Choroid plexus epithelial cell (primary cell): ENCODE measurements at places on chromosomes 5 and 9.
A peak's percentile ranks its signal among the peaks of the same experiment; 100 is the strongest.

- DNase-seq: no peak
These were observed 644.1 kb upstream of the KLF4 start for GRCh38 chr9:108133680-108134079.

DNA sequence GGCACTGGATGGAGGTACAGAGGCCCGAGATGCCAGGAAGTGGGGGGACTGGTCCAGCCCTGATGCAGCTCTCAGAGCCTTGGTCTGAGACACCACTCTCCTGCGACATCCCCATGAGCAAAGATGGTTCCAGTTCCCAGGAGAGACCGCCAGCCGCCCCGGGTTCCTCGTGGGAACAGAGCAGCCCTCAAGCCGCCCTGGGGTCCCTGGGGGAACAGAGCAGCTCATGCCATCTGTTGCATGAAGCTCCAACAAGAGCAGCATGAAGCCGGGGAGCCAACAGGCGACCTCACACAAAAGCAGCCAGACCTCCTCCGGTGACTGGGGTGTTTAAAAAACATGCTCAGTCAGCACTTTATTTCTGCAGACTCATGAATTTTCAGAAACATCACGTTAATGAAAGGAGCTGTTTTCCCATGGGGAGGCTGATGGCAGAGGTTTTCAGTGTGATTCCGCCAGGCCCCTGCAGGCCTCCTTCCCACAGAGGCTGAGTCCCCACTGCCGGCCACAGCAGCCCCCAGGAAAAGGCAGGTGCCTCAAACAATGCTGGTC lies 6.2 kb downstream of the SLC6A18 start:
- no peak for DNase-seq

DNA sequence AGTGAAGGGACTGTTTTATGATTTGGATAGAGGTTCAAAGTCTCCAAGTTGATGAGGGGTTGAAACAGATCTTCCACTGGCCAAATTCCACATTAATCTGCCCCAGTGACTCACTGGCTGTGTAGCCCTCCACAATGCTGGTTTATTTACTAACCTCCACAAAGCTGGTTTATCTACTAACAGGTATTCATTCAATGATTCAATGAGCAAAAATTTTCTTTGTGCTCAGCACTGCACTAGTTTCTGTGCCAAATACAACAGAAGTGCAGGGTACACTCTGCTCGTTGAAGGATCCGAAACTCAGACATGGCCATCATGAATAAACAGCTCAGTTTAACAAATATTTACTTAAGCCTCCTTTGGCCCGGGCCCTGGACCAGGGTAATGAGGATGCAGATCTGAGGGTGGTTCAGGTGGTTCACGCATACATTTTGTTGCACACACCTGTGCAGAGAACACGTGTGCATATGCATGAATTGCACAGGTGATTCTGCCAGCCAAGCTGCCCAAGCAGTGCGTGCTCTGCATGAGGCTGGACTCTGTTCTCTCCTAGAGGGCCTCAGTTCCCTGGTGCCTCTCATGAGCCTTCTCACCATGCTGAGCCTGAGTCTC lies 71.0 kb downstream of the SH3PXD2B start:
- peak; percentile 51 for DNase-seq

DNA sequence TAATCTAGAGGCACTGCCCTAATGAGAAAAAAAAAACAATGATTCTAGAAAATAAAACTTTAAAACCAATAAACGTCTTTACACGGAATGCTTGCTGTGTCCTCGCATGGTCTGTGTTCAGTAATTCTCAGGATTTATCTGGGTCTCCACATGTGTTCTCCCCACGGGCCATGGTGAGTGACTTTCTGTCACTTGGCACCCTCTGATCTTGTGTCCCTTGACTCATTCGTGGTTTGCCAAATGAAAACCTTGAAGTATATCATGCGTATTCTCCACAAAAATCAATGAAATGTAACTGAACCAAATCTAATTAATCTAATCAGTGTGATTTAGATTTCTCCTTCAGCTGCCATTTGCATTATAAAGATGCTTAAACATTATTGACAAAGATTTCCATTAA lies 48.0 kb downstream of the UBE2QL1 start:
- no peak for DNase-seq

DNA sequence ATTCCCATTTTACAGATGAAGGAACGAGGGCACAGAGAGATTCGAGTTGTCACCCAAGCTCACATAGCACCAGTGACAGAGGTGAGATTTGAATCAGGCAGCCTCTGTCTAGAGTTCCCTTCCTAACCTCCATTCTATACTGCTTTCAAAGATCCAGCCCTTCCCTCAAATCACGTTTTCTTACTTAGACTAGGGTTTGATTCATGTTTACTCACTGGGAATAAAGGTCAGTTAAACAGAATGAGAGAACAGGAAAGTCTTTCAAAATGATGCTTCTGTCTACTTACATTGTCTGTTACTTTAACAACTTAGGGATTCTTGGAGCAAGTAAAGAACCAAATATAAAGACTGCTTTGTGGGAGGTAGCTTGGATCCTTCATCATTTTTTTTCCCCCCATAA lies 40.0 kb downstream of the ZFAND5 start:
- DNase-seq: no peak

- peak; percentile 96 for DNase-seq
These were observed 20.6 kb downstream of the TCOF1 start for GRCh38 chr5:150377964-150378694.

- peak; percentile 43 for DNase-seq
These were observed 960 bp downstream of the CANX start for GRCh38 chr5:179699616-179700237.

DNA sequence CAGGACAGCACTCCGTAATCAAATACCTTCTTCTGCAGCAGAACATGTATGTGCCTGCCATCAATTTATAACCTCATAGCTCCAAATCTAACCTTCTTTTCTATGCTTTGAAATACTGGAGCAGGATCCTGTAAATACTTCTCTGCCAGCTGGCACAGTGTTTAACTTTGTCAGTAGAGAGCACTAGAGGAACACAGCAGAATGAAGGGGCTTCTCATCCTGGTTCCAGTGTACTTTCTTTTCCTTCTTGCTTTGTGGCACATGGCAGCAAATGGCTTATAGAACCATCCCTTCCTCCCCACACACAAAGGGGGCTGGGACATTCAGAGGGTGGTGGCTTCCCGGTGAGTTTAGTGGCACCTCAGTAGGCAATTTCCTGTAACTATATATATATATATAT lies 3.8 kb upstream of the FBXW11 start:
- peak; percentile 68 for DNase-seq

DNA sequence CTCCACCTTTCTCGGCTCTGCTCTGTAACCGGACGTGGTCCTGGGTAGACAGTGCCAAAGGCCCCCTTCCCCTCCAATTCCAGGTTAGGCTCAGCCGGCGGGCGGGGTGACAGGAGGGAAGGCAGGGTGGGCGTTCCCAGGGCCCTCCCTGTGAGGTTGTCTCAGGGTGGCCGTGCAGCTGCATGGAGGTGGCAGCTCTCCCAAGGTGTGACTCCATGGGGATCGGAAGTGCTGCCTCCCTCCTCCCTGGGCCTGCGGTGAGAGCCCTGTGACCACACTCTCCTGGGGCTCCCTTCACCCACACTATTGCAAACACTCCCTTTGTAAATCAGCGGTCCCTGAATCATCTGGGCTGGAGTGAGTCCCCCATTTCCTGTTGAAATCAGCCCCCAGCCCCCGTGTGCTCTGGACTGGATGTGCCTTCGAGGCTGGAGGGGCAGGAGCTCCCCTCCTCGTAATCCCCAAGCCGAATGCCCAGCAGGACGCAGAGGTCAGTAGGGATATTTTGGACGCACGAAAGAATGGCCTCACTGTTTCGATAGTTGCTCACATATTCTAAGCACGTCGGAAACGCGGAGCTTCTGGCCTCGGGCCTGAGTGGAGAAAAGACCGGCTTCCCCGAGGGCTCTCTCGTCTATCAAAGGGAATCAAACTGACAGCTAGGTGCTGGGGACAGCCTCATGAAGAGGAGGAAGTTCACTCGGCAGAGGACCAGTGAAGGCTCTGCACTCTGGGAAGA lies 107.6 kb upstream of the COL5A1 start:
- peak; percentile 49 for DNase-seq

- no peak for DNase-seq
These were observed 7.4 kb upstream of the GLIPR2 start for GRCh38 chr9:36129139-36129538.

GRCh38 chr5:176810687-176811501 lies 535 bp downstream of the UNC5A start:
- peak; percentile 18 for DNase-seq

DNA sequence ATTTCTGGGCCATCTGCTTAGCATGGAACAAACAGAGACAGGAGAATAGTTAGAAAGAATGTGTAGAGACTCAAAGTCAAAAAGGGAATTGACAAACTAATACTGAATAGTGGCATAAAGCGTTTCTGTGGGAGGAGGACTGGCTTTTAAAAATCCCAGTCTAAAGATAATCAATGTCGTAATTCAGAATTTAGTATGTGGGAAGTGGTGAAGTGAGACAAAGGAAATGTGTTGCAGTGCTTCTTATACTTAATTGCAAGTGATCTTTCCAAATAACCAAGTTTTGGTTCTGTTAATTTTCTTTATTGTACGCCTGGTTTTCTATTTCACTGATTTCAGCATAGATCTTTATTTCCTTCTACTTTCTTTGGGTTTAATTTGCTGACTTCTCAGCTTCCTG lies 133.2 kb downstream of the ENTREP1 start:
- DNase-seq: no peak

- DNase-seq: no peak
These were observed 32.6 kb downstream of the ROR2 start for GRCh38 chr9:91917436-91917835.

DNA sequence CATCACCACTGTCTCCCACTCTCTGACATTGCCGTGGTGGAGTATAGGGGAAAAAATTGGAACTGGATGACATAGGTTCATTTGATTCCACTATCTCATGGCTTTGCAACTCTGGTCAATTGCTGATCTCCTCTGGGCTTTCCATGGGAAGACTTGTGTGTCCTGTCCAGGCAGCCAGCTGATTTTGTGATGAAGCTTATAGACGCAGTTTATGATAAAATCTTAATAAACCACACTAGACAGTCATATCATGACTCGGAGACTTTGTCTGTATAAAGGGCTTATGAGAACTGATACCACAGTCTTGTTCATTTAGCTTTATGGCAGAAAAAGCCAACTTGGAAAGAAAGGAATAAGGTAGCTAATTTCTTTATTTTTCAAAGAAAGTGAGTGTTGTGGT lies 296.5 kb downstream of the MAST4 start:
- no peak for DNase-seq

GRCh38 chr9:33082538-33083326 lies 6.3 kb upstream of the SMU1 start:
- no peak for DNase-seq

DNA sequence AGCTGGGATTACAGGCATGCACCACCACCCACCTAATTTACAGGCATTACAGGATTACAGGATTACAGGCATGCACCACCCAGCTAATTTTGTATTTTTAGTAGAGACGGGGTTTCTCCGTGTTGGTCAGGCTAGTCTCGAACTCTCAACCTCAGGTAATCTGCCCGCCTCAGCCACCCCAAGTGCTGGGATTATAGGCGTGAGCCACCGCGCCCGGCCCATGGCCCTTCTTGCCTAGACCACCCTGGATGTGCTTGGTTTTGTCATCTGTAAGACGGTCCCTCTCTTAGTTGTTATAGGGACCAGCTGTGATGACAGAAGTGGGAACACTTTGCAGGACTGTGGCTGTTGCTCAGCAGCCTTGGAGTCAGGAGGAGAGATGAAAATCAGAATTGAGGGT lies 3.5 kb upstream of the PHYKPL start:
- no peak for DNase-seq

DNA sequence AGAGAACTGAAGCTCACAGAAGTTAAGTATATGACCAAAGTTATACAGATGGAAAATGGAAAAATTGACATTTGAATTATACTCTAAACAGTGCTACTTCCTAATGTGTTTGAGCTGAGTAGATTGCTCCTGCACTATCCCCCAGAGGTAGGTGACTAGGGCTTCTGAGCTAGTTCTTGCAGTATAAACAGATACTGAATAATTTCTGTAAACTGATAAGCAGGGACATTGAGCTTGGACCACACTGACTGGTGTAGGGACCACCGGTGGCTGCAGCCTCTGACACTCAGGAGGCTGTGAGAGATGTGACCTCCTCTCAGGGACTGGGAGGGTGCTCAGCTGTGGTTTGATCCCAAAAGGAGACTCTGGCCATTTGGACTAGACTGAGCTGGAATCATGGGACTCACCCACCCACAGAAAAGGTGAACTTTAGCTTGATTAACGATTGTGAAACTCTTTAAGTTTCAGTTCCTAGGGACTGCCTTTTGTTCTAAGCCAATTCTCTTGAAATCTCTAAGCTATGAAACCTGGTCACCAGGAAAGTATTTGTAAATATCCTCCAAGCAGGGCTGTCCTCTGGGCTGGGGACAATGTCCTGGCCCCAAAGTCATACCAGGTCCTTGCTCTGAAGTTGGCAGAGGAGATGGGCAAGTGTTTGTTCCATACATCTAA lies 291.5 kb downstream of the SEC61B start:
- DNase-seq: no peak

- DNase-seq: no peak
These were observed 16.1 kb downstream of the PDLIM4 start for GRCh38 chr5:132273631-132274030.

GRCh38 chr5:125560476-125561225 lies 814.2 kb upstream of the ZNF608 start:
- peak; percentile 54 for DNase-seq

DNA sequence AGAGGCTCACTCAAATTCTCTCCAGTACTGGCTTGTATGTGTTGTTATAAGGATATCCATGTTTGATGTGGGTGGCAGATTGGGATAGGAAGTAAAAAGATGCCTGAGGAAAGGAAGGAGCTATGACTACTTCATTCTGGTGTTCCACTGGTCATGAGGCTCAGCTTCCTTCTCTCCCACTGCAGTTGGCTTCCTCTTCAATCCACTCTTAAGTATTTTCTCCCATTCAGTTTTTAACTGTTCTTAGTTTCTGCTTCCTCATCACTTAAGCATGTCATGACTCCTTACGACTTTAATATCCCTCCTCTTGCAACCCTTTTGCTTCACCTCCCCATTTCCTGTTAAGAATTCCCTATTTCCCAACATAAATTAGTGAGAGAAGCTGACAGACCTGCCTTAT lies 81.1 kb downstream of the PJA2 start:
- DNase-seq: no peak

DNA sequence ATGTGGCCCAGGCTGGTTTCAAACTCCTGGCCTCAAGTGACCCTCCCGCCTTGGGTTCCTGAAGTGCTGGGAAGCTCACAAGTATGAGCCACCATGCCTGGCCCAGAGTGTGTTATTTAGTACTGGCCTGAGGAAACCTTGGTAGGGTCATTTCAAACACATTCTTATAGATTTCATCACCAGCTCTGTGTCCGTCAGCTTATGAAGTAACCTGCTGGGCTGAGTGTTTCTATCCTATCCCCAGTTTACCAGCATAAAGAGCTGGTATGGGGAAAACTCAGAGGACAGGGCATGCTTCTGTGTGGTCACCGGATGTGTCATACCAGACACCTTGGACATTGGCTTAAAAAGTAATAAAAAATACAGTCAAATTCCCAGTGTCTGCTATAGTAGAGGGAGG lies 45.3 kb downstream of the PTPN3 start:
- DNase-seq: peak; percentile 95

DNA sequence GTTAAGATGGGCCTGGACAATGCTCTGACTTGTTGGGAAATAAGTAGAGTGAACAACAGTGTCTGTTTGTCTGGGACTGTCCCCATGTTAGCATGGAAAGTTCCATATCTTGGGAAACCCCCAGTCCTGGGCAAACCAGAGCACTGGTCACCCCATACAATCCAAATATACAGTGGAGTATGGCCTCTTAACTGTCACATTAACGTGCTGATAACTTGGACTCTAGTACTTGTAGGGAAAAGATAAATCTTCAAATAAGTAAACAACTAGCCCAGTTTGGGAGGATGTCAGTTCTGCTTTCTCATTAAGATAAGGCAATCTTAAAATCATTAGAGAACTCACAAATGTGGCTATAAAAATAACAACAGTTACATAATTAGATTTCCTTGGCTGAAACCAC lies 47.6 kb upstream of the JAK2 start:
- no peak for DNase-seq
